ENCODE measurements at places on chromosomes 4 and X.

GRCh38 chr4:26878794-26879391 is 18.3 kb downstream of the STIM2 start:
- DNase-seq, result no peak

- no peak for DNase-seq
Observed at GRCh38 chr4:114271031-114271430, 291.6 kb upstream of the ARSJ start.

GRCh38 chr4:140372751-140373327 is 607 bp upstream of the SCOC start:
- DNase-seq, result no peak

DNA sequence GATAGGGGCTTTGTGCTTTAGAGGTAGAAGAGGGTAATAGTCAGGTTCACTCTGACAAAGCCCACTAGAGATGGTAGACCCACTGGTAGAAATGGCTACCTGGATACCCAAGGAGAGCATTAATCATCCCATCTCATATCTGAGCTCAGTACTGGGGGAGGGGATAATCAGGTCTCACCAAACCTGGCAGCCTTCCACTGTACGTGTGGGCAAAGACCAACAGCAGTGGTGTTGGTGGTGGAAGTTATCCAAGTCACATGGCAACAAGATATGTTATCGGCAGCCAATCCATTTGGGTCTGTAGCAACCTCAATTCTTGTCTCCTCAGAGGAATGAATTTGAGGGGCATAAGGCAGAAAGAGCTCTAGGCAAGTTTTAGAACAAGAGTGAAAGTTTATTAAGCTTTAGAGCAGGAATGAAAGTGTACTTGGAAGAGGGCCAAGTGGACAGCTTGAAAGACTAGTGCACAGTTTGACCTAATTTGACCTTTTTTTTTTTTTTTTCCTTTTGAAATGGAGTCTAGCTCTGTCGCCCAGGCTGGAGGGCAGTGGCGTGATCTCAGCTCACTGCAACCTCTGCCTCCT is 67.0 kb upstream of the CXCL13 start:
- no peak for DNase-seq

GRCh38 chrX:39809331-39809730 is 288.4 kb downstream of the BCOR start:
- no peak for DNase-seq

DNA sequence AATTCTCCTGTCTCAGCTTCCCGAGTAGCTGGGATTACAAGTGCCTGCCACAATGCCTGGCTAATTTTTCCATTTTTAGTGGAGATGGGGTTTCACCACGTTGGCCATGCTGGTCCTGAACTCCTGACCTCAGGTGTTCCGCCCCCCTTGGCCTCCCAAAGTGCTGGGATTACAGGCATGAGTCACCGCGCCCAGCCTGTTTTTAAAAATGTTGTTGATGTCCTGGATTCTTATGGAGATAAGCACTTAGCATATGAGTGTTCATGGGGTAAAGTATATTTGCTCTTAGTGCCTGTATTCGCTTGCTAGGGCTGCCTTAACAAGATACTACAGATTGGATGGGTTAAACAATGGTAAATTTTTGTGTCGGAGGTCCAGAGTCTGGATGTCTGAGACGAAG is 91.7 kb downstream of the CEP44 start:
- DNase-seq, result no peak

DNA sequence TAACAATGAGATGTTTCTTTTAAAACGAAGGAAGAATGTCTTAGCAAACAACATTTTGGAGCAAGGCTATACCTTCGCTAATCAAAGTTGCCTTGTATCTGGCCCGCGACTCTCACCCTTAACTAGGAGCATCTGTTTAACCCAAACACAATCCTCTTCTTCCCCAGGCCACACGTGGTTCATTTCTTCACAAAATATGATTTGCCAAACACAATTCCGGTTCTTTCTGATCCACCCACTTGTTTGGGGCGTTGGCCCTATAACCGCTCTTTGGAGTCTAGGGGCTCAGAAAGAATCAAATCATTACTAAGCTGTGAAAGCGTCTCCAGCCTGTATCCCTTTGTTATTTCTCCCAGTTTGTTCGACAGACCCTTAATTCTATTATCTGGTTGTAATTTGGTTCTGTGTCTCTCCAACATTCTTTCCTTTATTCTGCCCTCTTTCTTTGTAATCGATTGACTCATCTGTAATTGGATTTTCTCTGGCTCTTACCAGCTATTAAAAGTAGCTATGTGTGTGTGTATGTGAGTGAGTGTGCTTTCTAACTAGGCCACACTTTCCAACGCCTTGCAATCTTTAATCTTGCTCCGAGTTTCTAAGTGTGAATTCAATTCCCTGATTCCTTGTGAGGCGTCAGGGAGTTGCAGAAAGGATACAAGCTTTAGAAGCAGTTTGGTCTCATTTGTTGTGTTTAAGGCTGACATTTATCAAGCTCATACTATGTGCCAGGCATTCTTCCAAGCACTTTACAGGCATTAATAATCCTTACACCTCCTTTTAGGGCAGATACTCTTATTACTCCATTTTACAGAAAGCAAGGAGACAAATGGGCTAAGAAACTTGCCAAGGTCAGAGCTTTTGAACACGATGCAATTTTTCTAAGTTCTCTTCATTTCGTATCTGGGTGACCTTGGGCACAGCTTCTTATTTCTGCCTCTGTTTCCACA is 138.6 kb upstream of the CPEB2 start:
- no peak for DNase-seq

- DNase-seq, result no peak
Observed at GRCh38 chr4:7183780-7184460, 8.4 kb upstream of the SORCS2 start.

DNA sequence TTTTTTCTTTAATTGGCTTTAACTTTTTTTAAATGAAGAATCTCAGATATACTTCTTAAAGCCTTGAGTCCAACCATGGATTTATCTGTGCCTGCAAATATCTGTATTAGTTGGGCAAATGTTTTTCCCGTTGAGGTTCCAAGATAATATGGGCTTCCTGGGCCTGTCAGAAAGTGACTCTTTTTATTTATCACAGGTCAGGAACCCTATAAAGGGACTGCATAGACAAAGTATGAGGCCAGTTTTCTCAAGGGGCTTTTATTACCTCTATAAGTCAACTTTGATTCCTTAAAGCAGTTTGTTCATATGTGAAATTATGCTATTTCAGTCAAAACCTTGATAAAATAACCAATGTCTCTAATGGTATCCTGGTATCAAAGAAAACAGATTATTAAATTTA is 80.2 kb upstream of the BMP2K start:
- DNase-seq, result no peak

- no peak for DNase-seq
Observed at GRCh38 chr4:151729731-151730559, 30.9 kb downstream of the GATB start.
